ENCODE measurements at places on chromosomes 3 and 15. TPM values are rescaled to one million over a fixed set of nuclear protein-coding genes. Genes with fewer than 3 reads are reported as not detected.

The CDC25A gene
- total RNA-seq, result 0.88 TPM

The GOLGA8K gene
- 0.36 TPM for total RNA-seq

The PSTPIP1 gene
- not detected for total RNA-seq

The TRPM1 gene
- under 0.01 TPM for total RNA-seq

The IRAK2 gene
- 4.0 TPM for total RNA-seq

The CLRN1 gene
- not detected for total RNA-seq

The ANKUB1 gene
- not detected for total RNA-seq

The QTRT2 gene
- 12.4 TPM for total RNA-seq

The FGF7 gene
- total RNA-seq, result 377 TPM

The MESP1 gene
- total RNA-seq, result under 0.01 TPM

The SERPINI2 gene
- total RNA-seq, result not detected

The ATP2B2 gene
- not detected for total RNA-seq

The DAZL gene
- total RNA-seq, result not detected

The SPINT1 gene
- 0.72 TPM for total RNA-seq
